ENCODE measurements at places on chromosomes 6 and 20.

DNA sequence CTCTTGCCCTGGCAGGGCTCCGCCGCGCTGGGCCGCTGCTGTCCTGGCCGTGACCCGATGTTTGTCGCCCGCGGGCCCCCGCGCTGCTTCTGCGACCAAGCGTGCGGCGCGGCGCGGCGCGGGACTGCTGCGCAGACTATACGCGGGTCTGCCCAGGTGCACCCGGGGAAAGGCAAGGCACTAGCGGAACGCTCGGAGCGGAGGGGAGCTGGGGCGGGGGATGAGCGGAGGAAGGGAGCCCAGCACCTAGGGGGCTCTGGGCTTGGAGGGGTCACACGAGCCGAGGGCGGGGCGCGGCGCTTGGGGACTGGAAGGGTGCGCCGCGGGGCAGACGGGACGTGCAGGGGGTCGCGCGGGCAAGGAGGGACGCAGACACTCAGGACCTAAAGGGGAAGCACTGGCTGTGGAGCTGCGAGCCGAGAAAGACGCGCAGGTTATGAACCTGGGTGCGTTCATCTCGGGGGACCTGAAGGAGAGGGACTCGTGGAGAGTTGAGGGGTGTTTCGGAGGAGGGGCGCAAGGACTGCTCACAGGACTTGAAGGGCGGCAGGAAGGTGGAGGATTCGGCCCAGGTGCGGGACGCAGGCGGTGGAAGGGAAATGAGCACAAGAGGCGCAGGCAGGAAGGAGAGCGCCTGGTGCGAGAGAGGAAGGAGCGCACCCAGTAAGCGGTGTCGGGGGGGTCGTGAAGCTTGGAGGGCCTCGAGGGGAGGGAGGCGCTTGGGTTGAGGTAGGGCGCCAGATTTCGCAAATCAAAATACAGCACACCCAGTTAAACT lies 40.8 kb upstream of the ZNFX1 start:
- DNase-seq, result no peak

DNA sequence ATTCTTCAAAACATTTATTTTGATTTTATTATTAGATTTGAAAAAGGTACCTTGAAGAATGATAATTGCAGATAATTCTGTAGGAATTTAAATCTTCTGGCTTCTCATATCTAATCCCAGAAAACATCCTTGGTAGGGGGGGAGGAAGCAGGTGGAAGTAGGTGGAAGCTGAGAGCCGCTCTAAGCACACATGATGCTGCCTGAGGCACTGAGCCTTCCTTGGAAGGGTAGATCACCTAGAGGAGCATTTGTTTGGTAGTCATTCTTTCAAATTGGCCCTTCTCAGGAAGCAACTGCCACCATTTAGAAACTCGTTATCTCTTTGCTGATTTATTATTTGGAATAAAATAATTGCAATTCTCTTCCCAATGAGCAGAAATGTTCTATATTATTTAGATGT lies 623.3 kb downstream of the CD109 start:
- DNase-seq, result no peak

DNA sequence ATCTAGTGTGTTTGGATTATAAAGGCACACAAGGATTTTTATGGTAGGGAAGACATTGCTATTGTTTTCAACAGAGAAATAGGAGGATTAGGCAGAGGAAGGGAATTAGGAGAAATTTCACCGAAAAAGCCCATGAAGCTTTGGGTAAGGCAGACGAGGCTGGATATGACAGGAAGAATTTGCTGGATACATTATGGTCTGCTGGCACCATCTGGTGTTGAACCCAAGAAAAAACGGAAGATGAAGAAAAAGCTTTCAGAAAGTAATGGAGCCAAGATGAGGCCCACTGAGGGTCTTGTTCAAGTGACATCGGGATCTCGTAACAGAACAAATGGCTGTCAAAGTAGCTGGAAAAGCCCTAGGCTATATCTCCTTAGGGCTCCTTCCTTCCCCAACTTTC lies 56.5 kb downstream of the OR2J2 start:
- DNase-seq, result peak; percentile 0

GRCh38 chr6:53603386-53604116 lies 58.6 kb upstream of the GCLC start:
- DNase-seq, result peak; percentile 27

GRCh38 chr6:150207931-150208570 lies 65.2 kb downstream of the PPP1R14C start:
- DNase-seq, result no peak

DNA sequence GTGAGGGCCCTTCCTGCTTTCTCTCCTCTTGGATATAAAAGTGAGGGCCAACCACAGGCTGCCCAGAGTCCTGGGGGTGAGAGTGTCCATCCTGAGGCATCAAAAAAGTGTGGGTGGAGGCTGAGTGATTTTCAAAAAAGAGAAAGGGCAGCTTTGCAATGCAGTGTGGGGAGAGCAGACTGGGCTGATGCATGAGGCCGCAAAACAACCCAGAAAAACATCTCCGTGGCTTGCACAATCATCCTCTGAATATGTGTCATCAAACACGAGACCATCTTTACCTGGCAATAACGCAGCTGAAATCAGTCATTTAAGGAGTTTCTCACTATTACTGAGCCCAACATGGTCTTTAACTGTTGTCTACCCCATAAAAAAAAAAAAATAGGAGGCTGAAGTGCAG lies 191.2 kb upstream of the SOX4 start:
- DNase-seq, result no peak

GRCh38 chr6:167739721-167740475 lies 86.8 kb upstream of the AFDN start:
- no peak for DNase-seq

- DNase-seq, result peak; percentile 63
Measured at GRCh38 chr6:5084781-5085647, at the start of gene PPP1R3G. TSS of gene PPP1R3G (plus strand) at chr6:5085341. CDS start at chr6:5085486, 145 bp downstream.

DNA sequence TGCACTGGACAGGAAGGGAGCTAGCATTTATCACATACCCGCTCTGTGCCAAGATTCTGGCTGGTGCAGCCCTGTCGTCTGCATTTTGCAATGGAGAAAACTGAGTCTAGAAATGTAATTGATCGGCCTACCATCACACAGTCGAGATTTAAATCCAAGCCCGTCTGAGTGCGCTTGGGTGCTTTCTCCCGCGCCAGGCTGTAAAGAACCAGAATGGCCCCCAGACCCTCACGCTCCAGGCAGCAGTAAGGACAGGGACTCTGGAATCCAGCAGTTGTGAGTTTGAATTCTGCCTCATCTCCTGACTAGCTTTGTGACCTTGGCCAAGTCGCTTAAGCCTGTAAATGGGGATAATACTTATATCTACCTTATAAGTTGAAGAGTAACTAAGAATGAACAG lies 10.8 kb downstream of the DYNLRB1 start:
- no peak for DNase-seq

- no peak for DNase-seq
Measured at GRCh38 chr6:145621776-145622175, 113.5 kb downstream of the EPM2A start.

- no peak for DNase-seq
Measured at GRCh38 chr6:49299279-49299678, 163.8 kb downstream of the MMUT start.

- peak; percentile 89 for DNase-seq
Measured at GRCh38 chr6:158817728-158818580, 1.2 kb downstream of the EZR start.

DNA sequence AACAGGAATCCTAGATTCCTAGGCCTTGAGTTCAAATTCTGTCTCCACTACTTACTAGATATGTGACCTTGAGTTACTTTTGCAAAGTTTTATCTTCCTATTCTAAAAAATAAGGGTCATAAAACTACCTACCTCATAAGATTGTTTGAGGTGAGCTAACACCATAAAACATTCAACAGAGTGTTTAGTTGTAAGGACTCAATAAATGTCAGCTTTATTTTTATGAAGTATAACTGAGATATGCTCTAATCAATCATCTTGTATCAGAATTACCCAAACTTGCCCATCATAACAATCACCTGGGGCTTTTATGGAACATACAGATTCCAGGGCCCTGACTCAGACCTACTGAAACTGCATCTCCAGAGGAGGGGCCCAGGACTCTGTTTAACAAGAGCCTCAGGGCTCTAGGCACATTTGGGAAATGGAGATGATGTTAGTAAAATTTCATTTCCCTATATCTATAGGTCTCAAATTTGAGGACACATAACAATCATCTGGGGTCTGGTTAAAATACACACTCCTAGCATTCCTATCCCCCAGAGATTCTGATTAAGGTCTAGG lies 35.5 kb upstream of the MRAP2 start:
- no peak for DNase-seq

GRCh38 chr6:45807311-45808041 lies 208.2 kb downstream of the CLIC5 start:
- DNase-seq, result no peak

- no peak for DNase-seq
Measured at GRCh38 chr6:74134327-74134726, 438.3 kb downstream of the CD109 start.

DNA sequence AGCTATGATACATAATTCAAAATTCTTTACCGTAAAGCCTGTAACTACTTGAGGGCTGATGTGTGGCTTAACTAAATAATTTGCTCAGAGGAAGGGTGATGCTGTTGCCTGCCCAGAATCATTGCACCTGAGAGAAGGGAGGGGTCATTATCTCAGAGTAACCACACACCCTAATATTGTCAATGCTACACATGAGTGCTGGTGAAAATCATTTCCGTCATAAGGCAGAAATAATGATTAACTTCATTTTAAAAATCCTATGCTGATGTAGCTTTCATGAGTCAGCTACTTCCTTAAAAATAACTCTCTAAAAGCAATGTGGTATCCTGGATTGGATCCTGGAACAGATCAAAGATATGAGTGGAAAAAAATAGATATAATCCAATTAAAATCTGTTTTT lies 146.4 kb upstream of the FAM83B start:
- DNase-seq, result no peak

DNA sequence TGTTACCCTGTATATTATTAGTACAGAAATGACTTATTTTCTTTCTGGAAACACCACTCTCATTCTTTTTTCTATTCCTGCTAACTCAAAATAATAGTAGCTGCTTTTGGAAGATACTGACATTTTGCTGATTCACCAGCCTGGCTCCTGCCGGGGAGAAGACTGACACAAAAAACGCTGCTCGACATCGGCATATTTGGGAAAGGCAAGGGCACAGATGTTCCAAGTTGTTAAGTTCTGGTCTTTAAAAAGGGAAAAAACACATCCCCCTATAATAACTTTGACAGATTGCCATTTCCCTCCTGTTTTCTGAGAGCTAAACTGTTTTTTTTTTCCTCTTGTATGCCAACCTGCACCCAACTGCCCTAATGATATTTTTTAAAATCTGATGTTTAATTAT lies 55.4 kb downstream of the CTNNBL1 start:
- no peak for DNase-seq

DNA sequence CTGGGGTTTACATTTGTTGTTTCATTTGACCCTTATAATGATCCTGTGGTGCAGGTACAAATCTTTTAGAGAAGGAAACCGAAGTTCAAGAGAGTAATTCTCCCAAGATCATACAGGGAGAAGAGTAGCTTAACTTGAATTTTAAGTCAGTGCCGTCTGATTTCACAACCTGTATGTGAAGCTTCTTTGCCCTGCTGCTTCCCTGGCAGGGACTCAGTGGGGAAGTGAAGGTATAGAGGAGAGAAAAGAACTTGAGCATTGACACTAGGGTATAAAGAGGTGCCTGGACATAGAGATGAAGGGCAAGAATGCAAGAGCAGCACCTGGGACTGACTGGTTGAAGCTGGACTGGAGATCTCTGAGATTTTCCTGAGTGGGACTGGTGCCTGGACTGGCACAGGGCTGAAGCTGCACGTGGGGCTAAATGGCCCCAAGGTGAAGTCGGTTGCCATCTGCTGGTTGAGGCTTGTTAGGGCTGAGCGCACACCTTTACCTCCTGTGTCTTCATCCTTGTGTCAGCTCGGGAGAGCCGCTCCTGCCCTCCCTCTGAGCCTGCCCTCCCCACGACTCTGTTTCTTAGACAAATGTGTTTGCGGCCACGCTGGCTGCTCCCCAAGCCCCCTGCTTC lies 41.8 kb downstream of the FARS2 start:
- no peak for DNase-seq

- no peak for DNase-seq
Measured at GRCh38 chr6:99014061-99014460, 66.3 kb upstream of the FBXL4 start.

GRCh38 chr6:152661776-152662175 lies 24.6 kb upstream of the SYNE1 start:
- DNase-seq, result no peak

DNA sequence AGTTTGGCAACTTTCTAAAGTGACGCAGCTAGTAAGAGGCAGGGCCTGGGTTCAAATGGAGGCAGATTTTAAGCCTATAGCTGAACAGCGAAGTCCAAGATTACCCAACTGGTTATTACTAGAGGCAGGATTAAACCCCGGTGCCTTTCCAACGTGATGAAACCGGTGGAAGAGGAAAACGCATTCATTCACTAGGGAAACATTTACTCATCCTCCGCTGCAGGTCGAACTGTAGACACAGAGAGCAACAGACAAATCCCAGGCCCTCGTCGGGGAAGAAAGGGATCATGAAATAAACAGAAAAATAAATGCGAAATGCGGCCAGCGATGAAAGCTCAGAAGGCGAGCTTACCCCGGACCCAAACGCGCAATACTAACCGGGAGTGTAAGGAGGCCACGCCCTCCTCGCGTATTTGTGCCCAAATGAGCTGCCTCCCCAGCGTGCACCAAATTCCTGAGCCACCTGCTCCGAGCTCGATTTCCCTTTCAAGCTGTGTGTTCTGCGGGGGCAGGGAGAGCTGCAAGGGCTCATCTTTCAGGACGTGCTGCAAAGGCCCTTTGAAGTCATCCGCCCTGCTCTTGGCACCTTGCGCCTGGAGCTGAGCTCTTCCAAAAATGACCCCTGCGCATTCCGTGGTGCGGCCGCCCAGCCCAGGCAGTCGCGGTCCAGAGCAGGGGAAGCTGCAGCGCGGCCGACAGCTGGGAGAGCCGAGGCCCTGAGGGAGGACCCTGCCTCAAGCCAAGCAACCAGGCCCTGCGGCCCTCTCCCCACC lies 46.9 kb downstream of the PDYN start:
- DNase-seq, result peak; percentile 91

DNA sequence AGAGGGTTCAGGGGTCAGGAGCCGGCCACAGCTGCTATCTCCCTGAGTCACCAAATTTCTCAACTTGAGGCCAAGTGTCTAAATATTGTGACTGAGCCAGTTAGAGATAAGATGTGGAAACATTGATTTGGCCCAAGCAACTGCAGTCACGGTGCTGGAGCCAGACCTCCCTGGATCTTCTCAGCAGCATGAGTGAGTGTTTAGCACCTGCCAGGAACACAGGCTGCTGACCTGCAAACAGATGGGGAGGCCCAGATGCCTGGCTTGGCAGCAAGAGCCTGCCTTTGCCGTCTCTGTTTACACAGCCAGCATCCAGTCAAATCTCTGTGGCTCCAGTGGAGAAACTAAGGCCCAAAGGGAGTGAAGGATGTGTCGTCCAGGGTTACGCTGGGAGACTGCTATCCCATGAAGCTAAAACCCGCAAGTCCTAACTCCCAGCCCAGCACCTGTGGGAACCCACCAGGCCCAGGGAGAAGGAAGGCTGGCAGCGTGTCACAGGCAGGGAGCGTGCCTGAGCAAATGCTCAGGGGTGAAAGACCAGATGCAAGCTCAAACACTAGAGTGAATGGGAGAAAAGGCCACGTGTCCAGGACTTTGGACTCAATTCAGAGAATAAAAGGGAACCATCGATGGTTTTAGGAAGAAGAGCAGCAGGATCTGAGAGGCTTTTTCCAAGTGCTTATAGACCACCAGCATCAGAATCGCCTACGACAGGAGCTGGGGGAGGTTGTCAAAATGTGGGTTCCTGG lies 15.9 kb upstream of the PTGIS start:
- peak; percentile 96 for DNase-seq

GRCh38 chr6:5540370-5540769 lies 279.1 kb downstream of the FARS2 start:
- DNase-seq, result peak; percentile 14

GRCh38 chr6:33248932-33249731 lies 22.5 kb downstream of the VPS52 start:
- peak; percentile 99 for DNase-seq
